Right lobe of liver (tissue), 6 donors: ENCODE measurements at places on chromosomes 1 and 21.

GRCh38 chr1:2858676-2859075 lies 57.2 kb upstream of the TTC34 start:
- no peaks in the 10 kb centered on the region for H3K4me1 ChIP-seq
- no peak for DNase-seq
- H3K27ac ChIP-seq, result no peak overlapping the region
- H3K4me3 ChIP-seq, result no peak overlapping the region

GRCh38 chr1:244863491-244864252 lies 671 bp downstream of the HNRNPU start:
- H3K4me3 ChIP-seq, result peak overlapping the region; percentile 80
- H3K27me3 ChIP-seq, result no peaks in the 10 kb centered on the region
- DNase-seq, result peak; percentile 62
- H3K27ac ChIP-seq, result peak overlapping the region; percentile 100
- H3K36me3 ChIP-seq, result peaks cover 25% of the 10 kb centered on the region
- peaks cover 35% of the 10 kb centered on the region for H3K4me1 ChIP-seq

DNA sequence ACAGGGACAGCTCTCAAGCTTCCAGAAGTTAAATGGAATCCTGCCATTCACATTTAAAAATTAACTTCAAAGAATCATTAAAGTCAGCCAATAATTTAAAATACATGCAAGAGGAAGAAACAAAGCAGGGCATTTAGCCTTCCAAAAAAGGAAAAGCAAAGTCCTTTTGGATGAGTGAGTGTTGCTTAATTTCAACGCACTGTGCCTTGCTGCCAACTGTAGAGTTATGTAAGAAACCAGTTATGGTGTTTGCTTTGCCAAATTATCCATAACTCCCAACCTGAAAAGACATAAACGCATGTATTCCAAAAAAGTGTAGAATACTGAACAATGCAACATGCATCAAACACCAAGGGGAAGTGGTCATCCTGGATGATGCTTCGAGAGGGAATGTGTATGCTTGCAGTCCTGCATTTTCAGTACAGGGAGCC lies 16.1 kb upstream of the KCNE1 start:
- H3K27me3 ChIP-seq, result no peaks in the 10 kb centered on the region
- no peaks in the 10 kb centered on the region for H3K36me3 ChIP-seq
- H3K4me3 ChIP-seq, result no peak overlapping the region
- H3K4me1 ChIP-seq, result no peaks in the 10 kb centered on the region

- no peak overlapping the region for H3K27ac ChIP-seq
- H3K4me1 ChIP-seq, result no peaks in the 10 kb centered on the region
- H3K36me3 ChIP-seq, result no peaks in the 10 kb centered on the region
- H3K27me3 ChIP-seq, result no peaks in the 10 kb centered on the region
- no peak for DNase-seq
Observed at GRCh38 chr1:231899713-231900435, 273.3 kb downstream of the DISC1 start.

GRCh38 chr1:211653959-211654496 lies 21.4 kb downstream of the NEK2 start:
- H3K27me3 ChIP-seq, result no peaks in the 10 kb centered on the region
- H3K4me1 ChIP-seq, result no peaks in the 10 kb centered on the region
- H3K36me3 ChIP-seq, result no peaks in the 10 kb centered on the region
- DNase-seq, result no peak
- no peak overlapping the region for H3K4me3 ChIP-seq
- no peak overlapping the region for H3K27ac ChIP-seq

GRCh38 chr1:167683226-167683625 lies 38.6 kb upstream of the MPZL1 start:
- H3K4me1 ChIP-seq, result no peaks in the 10 kb centered on the region
- H3K27me3 ChIP-seq, result no peaks in the 10 kb centered on the region
- H3K27ac ChIP-seq, result no peak overlapping the region
- no peaks in the 10 kb centered on the region for H3K36me3 ChIP-seq
- H3K4me3 ChIP-seq, result no peak overlapping the region
